ENCODE measurements at places on chromosomes 2 and 18.

GRCh38 chr18:23401400-23402347 lies 51.4 kb upstream of the RIOK3 start:
- peak; percentile 33 for DNase-seq

DNA sequence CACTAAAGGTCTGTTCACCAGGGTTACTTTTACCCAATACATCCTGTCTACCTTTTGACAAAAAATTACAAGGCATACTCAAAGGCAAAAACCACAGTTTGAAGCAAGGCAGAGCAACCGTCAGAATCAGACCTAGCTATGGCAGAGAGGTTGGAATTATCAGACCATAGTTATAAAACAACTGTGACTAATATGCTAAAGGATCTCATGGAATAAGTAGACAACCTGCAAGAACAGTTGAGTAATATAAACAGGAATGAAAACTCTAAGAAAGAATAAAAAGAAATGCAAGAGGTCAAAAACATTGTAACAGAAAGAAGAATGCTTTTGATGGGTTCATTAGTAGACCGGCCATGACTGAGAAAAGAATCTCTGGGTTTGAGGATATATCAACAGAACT lies 318.8 kb upstream of the KCNH7 start:
- DNase-seq: no peak

- no peak for DNase-seq
These were observed 121.3 kb downstream of the MAP4K4 start for GRCh38 chr2:101818531-101819451.

- no peak for DNase-seq
These were observed 151.2 kb downstream of the STK39 start for GRCh38 chr2:168096158-168096557.

- DNase-seq: no peak
These were observed 62.4 kb downstream of the SERPINB8 start for GRCh38 chr18:64032312-64032711.

DNA sequence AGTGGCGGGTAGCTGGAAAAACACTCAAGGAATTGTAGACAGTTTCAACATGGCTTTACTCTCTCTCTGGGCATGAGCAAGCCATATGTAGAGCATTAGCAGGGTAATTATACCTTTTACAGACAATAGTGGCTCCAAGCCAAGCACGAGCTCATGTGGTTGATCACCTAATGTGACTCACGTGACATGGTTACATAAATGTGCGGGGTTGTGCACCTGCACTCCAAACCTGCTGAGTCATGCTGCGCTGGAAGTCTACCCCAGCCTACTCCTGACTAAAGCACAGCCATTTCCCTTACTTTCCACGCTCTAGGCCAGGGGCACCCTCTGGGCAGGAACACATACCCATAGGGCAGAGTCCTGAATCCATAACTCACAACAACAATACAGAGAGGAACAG lies 232.8 kb downstream of the MBD5 start:
- no peak for DNase-seq

GRCh38 chr2:205138735-205139134 lies 543.6 kb upstream of the NRP2 start:
- DNase-seq: no peak

GRCh38 chr2:71787108-71787415 lies 333.7 kb downstream of the DYSF start:
- no peak for DNase-seq
